Stimulated activated CD4-positive, alpha-beta T cell treated with anti-CD3 and anti-CD28 coated beads, Interleukin-1b, Interleukin-23, amount 100 ng/mL, for 1 hour (primary cell): ENCODE measurements at places on chromosomes 1 and 21.
A peak's percentile ranks its signal among the peaks of the same experiment; 100 is the strongest.

GRCh38 chr21:39263372-39263771 is 50.1 kb downstream of the BRWD1 start:
- DNase-seq, result no peak

DNA sequence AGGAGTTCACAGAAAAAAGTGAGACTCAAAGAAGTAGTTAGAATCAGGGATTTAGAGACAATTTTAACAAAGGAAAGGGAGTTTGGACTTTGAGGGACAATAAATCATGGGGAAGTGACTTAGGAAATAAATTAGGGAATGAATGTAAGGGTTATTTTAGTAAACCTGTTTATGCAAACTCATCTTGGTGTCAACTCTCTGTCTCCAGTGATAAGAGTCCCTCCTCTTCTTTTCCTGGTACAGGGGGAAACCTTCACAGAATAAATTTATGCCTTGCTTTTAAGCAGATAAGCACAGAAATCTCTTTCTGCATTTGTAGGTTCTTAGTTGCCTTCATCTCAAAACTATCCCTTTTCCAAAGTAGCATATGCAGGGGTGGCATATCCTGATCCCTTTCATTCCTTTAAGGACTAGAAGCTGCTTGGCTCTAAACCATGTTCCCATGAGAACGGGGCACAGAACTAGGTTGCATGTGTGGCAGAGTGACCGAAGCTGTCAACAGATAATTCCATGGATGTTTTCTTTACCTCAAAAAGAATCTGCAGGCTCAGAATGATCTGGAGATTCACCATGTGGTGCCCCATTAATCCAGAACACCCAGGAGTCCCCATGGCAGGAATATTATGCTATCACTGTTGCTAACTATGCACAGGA is 155.4 kb downstream of the ZNF648 start:
- DNase-seq, result no peak

GRCh38 chr1:212665241-212666115 is 34.2 kb downstream of the BATF3 start:
- peak; percentile 41 for DNase-seq

- no peak for DNase-seq
These were observed 25.6 kb downstream of the SLX9 start for GRCh38 chr21:44965251-44966022.

GRCh38 chr21:26637201-26637745 is 64.2 kb upstream of the CYYR1 start:
- no peak for DNase-seq

DNA sequence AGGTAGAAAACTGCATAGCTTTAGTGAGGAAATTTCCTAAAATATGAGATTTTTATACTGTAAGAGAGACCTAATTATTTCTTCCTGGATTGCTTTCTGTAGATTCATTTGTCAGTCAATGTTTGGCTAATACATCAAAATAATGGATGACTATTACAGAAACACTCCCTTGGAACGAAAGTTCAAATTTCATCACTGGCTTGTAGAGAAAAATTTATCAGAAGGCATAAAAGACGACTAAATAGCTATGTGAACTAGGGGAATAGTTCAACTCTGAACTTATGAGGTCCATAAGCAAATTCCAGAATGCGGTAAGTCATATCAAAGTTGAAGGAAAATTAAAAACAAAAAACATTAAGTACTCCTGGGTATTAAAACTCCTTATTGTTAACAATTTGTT is 36.0 kb downstream of the WNT2B start:
- DNase-seq, result no peak

DNA sequence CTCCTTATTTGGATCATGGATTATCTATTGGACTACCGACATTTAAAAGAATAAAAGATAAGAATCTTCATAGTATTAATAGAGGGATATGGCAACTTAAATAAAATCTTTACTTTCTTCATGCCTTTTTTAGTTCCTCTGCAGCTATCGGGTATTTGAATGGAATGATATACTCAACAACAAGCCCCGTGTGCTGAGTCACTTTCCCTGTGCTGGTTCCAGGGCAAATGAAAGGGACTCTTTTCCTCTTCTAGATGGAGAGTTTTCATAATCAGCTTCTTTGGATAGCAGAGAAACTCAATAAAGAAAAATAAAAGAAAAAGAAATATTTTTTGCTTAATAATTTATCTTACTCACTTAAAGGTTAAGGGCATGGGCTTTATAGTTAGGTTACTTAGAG is 213.7 kb downstream of the LRRC40 start:
- DNase-seq, result no peak

- DNase-seq, result no peak
These were observed 20.9 kb upstream of the DR1 start for GRCh38 chr1:93324486-93325464.

- no peak for DNase-seq
These were observed 13.4 kb upstream of the OBSCN start for GRCh38 chr1:228194436-228194835.

GRCh38 chr1:181204530-181204929 is 116.0 kb downstream of the IER5 start:
- DNase-seq, result no peak

GRCh38 chr1:206803221-206803730 is 31.0 kb upstream of the IL10 start:
- DNase-seq, result peak; percentile 51

DNA sequence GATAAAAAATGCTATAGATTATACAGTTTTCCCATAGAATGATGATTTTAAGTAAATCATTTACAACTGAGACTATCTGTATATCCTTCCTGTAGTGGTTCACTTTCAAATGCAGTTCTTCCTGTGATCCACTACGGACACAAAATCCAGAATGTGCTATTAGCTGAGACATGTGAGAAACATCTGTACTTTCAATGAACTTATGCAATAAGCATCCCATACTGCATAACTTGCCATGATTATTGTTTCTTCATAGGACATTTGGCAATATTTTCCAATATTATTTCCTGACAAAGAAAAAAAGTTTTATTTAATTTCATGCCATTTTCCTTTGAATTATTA is 83.5 kb upstream of the PRDX6 start:
- no peak for DNase-seq

DNA sequence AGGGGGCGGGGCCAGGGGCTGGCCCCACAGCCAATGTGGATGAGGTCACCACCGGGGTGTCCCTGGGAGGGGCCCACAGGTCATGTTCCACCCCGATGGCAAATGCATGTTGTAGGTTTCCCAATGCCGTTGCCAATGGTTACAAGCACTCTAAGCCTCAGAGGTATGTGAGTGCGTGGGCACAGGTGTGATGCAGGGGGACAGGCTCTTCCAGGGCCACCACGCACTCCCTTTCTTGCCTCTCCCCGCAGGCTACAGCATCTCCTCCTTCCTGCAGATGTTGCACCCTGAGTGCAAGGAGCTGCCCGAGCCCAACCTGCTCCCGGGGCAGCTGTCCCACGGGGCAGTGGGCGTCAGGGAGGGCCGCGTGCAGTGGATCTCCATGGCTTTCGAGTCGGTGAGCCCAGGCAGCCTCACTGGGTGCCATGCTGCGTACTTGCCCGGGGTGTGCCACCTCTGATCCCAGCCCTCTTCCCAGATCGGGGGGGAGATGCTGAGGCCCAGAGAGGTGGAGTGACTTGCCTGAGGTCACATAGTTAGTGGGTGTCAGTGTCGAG is 52.4 kb downstream of the DISP3 start:
- no peak for DNase-seq

DNA sequence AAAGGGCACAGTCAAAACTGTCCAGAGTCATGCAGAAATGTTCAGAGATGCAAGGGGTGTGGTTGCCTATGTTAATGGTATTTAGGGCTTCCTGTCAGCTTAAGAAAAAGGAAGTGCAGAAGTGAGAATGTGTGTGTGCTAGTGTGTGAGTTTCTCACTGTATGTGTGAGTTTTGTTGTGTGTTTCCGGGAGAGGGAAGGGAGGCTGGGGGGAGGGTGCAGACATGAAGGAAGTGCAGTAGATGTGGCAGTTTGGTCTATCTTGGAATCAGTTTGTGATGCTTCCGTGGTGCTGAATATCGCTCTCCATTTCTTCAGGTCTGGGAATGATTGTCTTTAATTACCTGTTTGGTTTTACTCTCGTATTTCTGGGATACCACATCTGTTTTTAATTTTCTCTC is 16.5 kb upstream of the ATP6V1G3 start:
- peak; percentile 11 for DNase-seq

GRCh38 chr1:83978056-83978455 is 20.9 kb downstream of the TTLL7 start:
- no peak for DNase-seq
